AG09319 (cell line): ENCODE measurements at places on chromosomes 2 and 18.

GRCh38 chr2:224413381-224413780 is 11.5 kb upstream of the FAM124B start:
- DNase-seq: no peak

- no peak for DNase-seq
These were observed 34.5 kb upstream of the TBC1D8 start for GRCh38 chr2:101185656-101186055.

- DNase-seq: no peak
These were observed 19.3 kb downstream of the ST6GAL2 start for GRCh38 chr2:106866641-106867040.

GRCh38 chr2:207176247-207176646 is 10.5 kb upstream of the KLF7 start:
- DNase-seq: no peak

DNA sequence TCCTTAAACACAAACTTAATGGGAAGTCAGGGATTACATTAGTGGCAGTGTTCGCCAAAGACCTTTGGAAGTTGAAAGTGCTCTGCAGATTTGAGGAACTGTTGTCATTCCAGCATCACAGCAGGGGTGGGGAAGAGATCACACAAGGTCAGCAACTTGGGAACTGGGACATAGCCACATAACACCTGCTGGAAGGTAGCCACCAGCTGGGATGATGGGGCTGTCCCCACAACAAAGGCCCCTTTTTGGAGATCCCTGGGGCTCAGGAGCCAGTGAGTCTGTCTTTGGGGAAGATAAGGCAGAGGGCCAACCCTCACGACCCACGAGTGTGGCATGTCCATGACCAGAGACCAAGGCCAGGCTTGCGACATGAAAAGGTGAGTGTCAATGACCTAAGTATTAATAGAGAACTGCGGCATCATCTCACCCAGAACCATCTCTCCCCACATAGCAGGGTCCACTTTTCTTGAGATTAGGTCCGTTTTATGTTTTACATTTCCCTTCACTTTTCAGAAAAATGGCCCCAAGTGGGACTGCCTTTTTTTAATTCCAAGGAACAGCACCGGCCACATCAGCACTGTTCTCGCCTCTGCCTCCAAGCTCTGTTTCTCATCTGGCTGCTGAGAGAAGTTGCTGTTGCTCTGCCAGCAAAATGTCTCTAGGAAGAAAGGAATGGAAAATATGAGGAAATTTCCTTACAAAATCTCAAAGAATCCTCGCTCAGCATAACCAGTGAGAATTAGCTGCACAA is 106.9 kb downstream of the GFPT1 start:
- no peak for DNase-seq

- DNase-seq: no peak
These were observed 8.9 kb downstream of the GAREM1 start for GRCh38 chr18:32461709-32462272.

DNA sequence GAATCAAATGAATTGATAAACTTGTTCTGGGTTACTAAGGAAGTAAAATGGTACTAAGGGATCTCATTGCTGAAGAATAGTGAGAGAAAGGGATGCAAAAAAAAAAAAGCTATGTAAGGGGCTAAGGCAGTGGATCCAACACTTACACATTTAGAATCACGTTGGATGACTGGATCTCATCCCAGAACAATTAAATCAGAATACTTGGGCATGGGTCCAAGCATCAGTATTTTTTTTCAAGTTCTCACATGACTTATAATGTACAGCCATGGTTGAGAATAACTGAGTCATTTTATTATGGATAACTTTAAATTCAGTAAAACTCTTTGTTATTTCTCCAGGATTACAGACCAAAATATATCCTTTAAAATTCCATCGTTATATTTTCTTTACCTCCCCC is 8.5 kb downstream of the DSC1 start:
- no peak for DNase-seq

- DNase-seq: no peak
These were observed 160.0 kb downstream of the NDUFA10 start for GRCh38 chr2:239865059-239865639.

GRCh38 chr2:147463881-147464520 is 380.8 kb upstream of the ACVR2A start:
- DNase-seq: no peak

DNA sequence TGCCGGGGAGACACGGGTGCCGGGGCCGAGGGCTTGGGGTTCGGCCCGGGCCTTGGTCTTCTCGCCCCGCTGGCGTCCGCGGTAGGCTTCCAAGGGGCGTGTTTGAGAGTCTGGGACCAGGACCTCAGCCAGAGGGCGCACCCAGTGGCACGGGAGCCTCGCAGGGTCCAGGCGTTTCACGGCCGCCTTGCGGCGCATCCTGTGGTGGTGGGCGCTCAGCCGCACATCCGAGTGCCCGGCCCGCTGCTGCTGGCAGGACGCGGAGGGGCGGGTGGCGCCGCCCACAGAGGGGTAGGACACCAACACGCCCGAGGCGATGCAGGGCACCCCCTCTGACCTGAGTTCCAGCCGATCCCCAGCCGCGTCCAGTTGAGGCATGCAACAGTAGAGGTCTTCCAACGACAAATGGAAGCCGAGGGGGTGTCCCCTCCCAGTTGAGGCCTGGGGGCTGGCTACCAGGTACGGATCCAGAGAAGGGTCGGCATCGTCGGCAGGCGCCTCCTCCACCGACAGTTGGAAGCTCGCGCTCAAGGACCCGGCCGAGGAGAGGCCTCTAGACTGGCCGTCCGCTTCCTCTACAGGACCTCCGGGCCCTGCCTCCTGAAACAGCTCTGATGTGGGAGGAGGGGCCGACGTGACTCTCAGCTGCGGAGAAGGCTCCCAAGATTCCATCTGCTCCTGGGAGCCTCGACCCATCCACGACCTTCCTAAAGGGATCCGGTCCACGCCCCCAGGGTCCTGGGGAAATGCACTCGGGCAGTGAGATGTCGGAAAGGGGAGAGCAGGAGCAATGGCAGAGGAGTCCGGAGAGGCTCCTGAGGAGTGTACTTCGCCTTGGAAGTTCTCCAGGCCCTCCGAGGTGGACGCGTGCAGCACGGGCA is 6.3 kb downstream of the C2orf81 start:
- no peak for DNase-seq
